NCI-H1417 (cell line): ENCODE measurements at places on chromosomes 11 and 22.

GRCh38 chr11:109998921-109999320 is 94.3 kb upstream of the ZC3H12C start:
- DNase-seq = no peak

DNA sequence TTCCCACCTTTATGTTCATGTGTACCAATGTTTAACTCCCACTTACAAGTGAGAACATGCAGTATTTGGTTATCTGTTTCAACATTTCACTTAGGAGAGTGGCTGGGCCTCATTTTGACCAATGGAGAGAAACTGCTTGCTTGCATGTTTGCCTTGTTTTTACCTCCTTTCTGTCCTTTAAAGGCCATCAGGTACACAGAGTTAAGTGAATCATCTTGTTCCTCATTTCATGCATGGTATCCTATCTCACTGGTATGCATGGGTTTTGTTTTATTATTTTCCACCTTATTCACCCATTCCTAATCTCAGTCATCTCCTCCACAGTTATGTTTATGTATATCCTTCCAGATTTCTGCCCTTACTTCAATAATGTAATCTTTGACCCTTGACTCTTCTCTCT is 101.0 kb downstream of the ELP4 start:
- DNase-seq = no peak

GRCh38 chr22:20240447-20240764 is 27.7 kb downstream of the RTN4R start:
- peak; percentile 13 for DNase-seq

- DNase-seq = no peak
These were observed 13.6 kb upstream of the NUP160 start for GRCh38 chr11:47861728-47862127.
